H4 (cell line): ENCODE measurements at places on chromosomes 1 and 21. TPM values are rescaled to one million over a fixed set of nuclear protein-coding genes. Genes with fewer than 3 reads are reported as not detected.

The SLC45A1 gene
- total RNA-seq: 0.31 TPM in 1 of 2 replicates, not detected in the other

The RHD gene
- total RNA-seq: not detected in 2 replicates

The ABCG1 gene
- 7.8 and 9.0 TPM in 2 replicates for total RNA-seq

The TNNI3K gene
- total RNA-seq: not detected in 2 replicates

The TFF2 gene
- total RNA-seq: not detected in 2 replicates

The F5 gene
- total RNA-seq: not detected in 2 replicates

The KRTAP11-1 gene
- total RNA-seq: not detected in 2 replicates

The GPR37L1 gene
- total RNA-seq: 0.02 TPM in 1 of 2 replicates, not detected in the other

The ZBED6 gene
- 7.1 and 8.0 TPM in 2 replicates for total RNA-seq

The IGSF5 gene
- 0.04 and 0.19 TPM in 2 replicates for total RNA-seq

The ACTN2 gene
- total RNA-seq: 1.4 TPM in 1 of 2 replicates, not detected in the other

The SNIP1 gene
- 7.2 and 12.9 TPM in 2 replicates for total RNA-seq

The ADAM30 gene
- not detected in 2 replicates for total RNA-seq

The TSPAN2 gene
- 1.3 and 3.7 TPM in 2 replicates for total RNA-seq

The NBPF4 gene
- total RNA-seq: not detected in 2 replicates

The GJA9 gene
- not detected in 2 replicates for total RNA-seq

The SAMD11 gene
- total RNA-seq: 39.7 and 116 TPM in 2 replicates

The SPATA21 gene
- not detected in 2 replicates for total RNA-seq

The GBP7 gene
- not detected in 2 replicates for total RNA-seq

The CELA2B gene
- total RNA-seq: not detected in 2 replicates

The DIPK1A gene
- total RNA-seq: 22.2 and 25.7 TPM in 2 replicates

The KCNAB2 gene
- 3.6 and 4.0 TPM in 2 replicates for total RNA-seq

The DFFB gene
- total RNA-seq: 5.8 and 7.7 TPM in 2 replicates

The BRWD1 gene
- 28.7 and 31.2 TPM in 2 replicates for total RNA-seq

The SRSF4 gene
- 28.9 and 29.3 TPM in 2 replicates for total RNA-seq

The EFNA3 gene
- 7.5 and 9.5 TPM in 2 replicates for total RNA-seq

The KIF26B gene
- total RNA-seq: 14.3 and 14.7 TPM in 2 replicates
